HFF-Myc (cell line): ENCODE measurements at places on chromosomes 4 and X.

DNA sequence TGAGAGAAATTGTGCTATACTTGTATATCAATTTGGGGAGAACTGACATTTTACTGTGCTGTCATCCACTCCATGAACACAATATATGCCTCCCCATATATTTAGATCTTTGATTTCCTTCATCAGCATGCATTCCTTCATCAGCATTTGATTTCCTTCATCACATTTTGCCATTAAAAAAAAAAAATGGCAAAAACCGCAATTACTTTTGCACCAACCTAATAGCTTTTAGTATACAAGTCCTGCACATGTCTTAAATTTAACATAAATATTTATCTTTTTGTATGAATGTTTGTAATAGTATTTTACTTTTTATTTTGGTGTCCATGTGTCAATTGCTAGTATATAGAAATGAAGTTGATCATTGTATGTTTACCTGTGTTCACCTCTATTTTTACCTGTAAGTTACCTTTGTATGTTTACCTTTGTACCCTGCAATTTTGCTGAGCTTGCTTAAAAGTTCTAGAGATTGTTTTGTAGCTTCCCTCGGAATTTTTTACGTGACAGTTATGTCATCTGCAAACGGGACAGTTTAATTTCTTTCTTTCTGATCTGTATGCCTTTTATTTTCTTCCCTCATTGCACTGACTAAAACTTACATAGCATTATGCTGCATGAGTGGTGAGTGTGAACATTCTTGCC lies 86.2 kb downstream of the CPEB2 start:
- DNase-seq, result no peak

DNA sequence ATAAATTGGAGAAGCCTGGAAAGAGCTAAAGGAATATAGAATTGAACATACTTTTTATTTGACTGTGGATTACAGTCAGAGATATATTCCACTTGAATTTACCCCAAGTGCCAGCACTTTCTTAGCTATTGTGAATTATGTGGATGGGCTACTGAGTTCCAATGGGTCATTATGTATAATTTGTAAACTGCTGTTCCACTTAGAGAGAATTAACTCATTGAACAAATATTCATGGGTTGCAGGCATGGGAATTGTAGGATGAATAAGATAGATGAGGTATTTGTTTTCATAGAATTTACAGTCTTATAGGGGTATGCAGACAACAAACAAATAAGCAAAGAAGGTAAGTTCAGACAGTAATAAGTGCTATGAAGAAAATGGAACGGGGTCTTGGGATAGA lies 195.7 kb downstream of the SHROOM3 start:
- no peak for DNase-seq

DNA sequence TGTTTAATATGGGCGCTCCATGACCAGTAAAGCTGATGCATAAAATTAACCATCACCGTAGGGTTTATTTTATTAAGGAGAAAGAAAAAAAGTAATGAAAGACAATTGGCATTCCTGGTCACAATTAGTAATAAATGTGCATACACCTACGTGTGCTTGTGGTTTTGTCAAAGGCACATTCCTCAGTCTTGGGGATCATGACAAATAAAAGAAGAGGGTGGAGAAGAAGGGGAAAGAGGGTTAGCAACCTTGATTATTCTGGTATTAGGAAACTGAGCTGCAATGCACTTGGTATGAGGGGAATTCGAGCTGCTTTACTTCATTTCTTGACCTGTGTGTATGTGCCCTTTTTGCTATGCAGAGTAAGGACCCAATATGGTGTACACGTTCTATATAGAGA lies 1798.3 kb upstream of the PCDH7 start:
- no peak for DNase-seq

DNA sequence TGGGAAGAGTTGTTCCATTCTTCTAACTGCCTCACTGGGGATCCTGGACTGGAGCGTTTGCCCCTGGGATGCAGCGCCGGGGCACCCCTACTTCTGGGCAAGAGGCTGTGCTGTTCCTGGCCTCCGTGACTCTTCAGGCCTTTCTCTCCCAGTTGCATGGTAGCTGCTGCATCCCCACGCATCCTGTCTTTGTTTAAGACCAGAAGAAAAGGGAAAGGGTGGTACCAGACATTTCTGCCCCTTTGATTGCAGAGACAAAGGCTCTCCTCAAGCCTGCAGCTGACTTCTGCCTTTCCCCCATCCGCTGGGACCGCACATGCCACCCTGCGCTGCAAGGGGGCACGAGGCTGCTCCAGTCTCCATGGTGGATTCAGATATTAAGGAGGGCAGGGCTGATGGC lies 70.4 kb downstream of the SHROOM2 start:
- no peak for DNase-seq

GRCh38 chr4:4693258-4693657 lies 151.4 kb upstream of the STX18 start:
- DNase-seq, result no peak

DNA sequence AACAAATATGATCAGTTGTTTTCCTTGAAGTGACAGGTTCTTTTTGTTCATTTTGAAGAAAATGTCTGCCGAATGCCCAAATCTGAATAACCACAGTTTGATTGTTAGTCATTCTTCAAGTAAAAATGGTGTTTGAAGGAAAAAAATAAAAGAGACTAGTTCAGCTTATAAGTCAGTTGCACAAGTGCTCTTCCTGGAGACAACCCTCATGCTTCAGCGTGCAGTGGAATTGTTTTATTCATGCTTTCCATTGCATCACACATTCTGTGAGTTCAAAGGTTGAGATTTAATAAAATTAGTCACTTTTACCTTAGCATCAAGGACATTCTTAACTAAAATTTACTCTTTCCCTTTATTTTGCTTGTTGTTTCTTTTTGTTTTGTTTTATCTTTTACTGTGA lies 404.9 kb downstream of the ZNF674 start:
- DNase-seq, result no peak

DNA sequence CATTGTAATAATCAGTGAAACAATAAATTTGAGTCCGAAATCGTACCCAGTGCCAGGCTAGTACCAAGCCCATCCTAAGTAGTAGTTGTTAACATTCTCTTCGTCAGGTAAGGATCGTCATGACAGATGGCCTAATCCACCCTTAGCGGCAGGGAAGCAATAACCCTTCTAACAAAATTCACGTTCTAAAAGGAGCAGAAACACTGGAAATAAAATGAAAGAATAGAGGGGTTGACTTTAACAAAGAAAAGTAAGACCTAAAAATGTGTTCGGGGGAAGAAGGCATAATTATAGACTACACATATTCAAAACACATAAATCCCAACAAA lies 142.7 kb downstream of the CPEB2 start:
- DNase-seq, result no peak

DNA sequence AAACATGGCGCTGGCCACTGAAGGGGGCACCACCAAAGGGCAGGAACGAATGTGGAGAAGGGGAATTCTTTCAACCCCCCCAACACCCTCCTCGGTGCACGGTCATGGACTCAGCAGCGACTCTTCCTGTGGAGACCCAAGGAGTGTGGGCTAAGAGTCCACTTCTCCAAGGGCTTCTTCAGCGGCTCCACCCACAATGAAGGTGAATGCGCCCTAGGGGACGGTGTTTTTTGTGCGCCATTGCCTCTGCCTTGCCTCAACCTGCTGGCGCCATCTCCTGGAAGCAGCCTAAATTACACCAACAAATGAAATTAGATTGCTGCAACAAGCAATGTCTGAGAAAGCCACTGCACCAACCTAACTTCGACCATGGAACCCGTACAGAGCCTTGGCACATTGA lies 169.2 kb upstream of the MAGEB18 start:
- no peak for DNase-seq

DNA sequence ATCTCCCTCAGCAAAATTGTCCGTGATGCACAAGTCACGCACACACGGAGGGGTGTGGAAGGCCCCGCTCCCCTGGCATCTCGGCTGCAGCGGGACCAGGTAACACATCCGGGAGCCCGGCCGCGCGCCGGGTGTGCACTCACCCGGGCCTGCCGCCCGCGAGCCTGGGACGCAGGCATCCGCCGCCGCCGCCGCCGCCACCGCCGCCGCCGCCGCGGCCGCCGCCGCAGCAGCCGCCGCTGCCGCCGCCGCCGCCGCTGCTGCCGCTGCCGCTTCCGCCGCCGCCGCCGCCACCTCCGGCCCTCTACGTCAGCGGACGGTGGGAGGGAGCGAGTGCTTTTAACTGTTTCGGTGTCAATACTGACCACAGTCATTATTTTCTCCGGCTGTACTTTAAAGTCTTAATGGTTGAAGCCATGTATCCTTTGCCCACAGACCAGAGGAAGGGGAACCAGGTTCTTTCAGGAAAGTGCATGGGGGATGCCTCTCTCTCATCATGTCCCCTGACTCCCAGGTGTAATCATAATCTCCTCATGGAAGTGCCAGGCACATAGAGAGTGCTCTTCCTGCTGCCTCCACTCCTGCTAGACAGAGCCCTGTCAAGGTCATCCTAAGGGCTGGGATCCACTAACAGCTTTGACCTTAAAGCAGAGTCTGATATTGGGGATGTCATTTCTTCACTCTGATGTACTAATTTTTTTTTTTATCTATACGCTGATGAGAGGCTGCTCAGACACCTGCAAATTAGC lies 38.0 kb downstream of the MAGEE2 start:
- DNase-seq, result no peak

GRCh38 chr4:110533940-110534339 lies 58.0 kb downstream of the ENPEP start:
- DNase-seq, result peak; percentile 87

- no peak for DNase-seq
Measured at GRCh38 chr4:10706236-10706635, 21.7 kb upstream of the CLNK start.

DNA sequence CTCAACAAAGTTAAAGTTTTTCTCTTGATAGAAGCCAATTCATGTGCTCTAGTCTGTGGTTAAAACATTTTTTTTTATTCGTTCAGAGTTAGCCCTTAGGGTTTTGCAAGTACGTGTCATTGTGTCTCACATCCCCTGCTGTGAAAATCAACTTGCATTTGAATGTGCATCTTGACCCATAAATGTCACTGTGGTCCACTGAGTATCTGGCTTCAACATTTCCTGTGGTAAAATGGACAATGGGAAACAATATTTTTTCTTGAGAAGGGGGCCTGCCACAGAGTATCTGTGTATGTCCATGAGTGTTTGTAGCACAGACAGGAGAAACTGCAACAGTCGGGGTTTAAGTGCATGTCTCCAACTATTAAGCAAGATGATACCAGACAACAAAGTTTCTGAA lies 554.8 kb upstream of the TENM3 start:
- DNase-seq, result no peak

GRCh38 chr4:7753271-7753670 lies 186.4 kb downstream of the AFAP1 start:
- no peak for DNase-seq

- DNase-seq, result no peak
Measured at GRCh38 chr4:125515016-125515415, 200.3 kb downstream of the FAT4 start.

- DNase-seq, result no peak
Measured at GRCh38 chr4:139749338-139749737, 83.7 kb downstream of the MGST2 start.

DNA sequence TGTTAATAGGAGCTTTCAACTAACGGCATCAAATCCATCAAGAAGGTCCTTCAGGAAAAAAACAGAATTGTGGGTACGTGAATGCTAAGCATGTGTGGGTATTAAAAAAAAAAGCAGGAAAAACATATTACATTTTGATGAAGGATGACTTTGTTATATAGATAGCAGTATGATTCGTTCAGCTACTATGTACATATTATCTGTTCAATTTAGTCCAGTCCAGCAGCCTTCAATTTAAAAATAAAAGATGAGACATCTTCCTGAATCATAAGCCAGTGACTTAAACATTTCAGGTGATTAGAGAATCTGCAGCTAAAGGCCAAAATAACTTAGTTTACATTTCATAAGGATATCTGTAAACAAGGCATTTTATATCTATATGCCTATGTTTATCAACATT lies 63.4 kb downstream of the LCORL start:
- DNase-seq, result no peak

- peak; percentile 15 for DNase-seq
Measured at GRCh38 chr4:14916554-14917297, 85.6 kb upstream of the CPEB2 start.

- DNase-seq, result no peak
Measured at GRCh38 chr4:27429364-27429871, 568.8 kb downstream of the STIM2 start.

GRCh38 chr4:52112411-52112810 lies 61.3 kb downstream of the SPATA18 start:
- no peak for DNase-seq

DNA sequence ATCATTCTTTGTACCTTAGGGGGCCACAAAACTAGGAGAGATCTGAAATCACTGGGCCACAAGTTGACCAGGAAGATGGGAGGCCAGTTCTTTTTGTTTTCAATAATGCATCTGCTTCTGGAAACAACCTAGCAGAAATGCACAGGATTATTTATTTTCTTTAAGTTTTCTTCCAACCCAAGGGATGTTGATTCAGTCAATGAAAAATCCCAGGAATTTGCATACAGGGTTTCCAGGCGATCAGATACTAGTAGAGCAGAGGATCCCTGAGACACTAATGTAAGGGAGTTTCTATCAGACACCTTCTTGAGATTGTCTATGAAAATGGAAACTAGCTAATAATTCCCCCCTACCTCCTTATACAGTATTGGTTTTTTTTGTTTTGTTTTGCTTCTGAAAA lies 7.4 kb downstream of the ATOH1 start:
- no peak for DNase-seq
